ENCODE measurements at places on chromosomes 11 and 22. TPM values are rescaled to one million over a fixed set of nuclear protein-coding genes. Genes with fewer than 3 reads are reported as not detected.

The GGTLC2 gene
- total RNA-seq = not detected

The OR5M11 gene
- total RNA-seq = not detected

The ADM2 gene
- 0.51 TPM for total RNA-seq

The CFAP300 gene
- 6.5 TPM for total RNA-seq

The MS4A2 gene
- not detected for total RNA-seq

The KCNK4 gene
- total RNA-seq = 0.07 TPM

The MARK2 gene
- 24.9 TPM for total RNA-seq

The MUC5B gene
- 3.7 TPM for total RNA-seq

The POU2AF1 gene
- total RNA-seq = not detected

Measured in A549 treated with DMSO at 1 μM for 4 hours (cell line).